ENCODE measurements at places on chromosomes 2 and 18.

GRCh38 chr2:55992455-55992854 is 68.9 kb upstream of the EFEMP1 start:
- DNase-seq: no peak

GRCh38 chr2:102599486-102599885 is 19.9 kb upstream of the SLC9A2 start:
- no peak for DNase-seq

DNA sequence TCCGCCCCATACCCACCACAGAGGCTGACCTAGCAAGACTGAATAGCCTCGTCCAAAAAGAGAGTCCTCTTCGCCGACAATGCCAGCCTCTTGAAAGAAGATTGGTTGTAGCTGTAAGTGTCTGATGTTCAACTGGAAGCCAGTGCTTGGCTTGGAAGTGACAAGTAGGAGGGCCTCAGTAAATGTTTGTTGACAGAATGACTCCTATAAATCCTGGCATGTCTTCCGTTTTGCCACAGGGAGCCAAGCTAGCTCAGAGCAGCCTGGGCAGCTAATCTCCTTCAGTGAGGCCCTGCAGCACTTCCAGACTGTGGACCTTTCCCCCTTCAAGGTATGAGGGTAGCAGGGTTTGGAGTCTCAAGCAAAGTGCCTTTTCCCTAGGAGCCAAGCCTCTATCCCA is 14.9 kb downstream of the ELMOD3 start:
- no peak for DNase-seq

DNA sequence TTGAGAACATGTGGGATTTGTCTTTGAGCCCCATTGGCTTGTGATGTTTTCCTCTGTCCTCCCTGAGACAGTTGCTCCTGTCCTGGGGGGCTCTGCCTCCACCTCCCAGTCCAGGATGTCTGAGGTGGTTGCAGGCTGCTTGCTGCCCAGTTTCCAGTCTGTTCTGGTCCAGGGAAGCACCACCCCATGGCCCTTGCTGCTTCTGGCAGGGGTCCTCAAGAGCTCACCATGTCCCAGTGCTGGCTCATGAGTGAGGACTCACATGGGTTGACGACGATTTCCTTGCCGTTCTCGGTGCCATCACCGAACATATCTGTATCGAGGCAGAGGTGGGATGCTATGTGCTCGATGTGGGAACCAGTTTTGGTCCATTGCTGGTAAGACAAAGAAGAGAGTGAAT is 103.4 kb upstream of the CAPN13 start:
- DNase-seq: no peak

- DNase-seq: no peak
Observed at GRCh38 chr2:47226923-47227220, 71.8 kb upstream of the STPG4 start.

GRCh38 chr2:203871371-203871983 is 3.9 kb downstream of the CTLA4 start:
- no peak for DNase-seq

- DNase-seq: no peak
Observed at GRCh38 chr18:75106746-75107145, 102.2 kb downstream of the PTGR3 start.
